ENCODE measurements at places on chromosomes 4 and X. TPM values are rescaled to one million over a fixed set of nuclear protein-coding genes. Genes with fewer than 3 reads are reported as not detected.

- peaks cover 62% of the 10 kb centered on the region for H3K27me3 ChIP-seq
- DNase-seq, result peak; percentile 16
- no peak within 1 kb of the TSS for H3K27ac ChIP-seq
- peak within 1 kb of the TSS; percentile 54 for H3K4me3 ChIP-seq
- no peaks in the 10 kb centered on the region for H3K4me1 ChIP-seq
- H3K36me3 ChIP-seq, result peaks cover 2% of the 10 kb centered on the region
Measured at GRCh38 chr4:76897536-76898384, at the start of gene SOWAHB. Gene SOWAHB, minus strand, starts transcription at chr4:76898144. Its CDS starts 295 bp downstream, at chr4:76897849.

Gene ARAP2
- 0.93 TPM for total RNA-seq

- no peak overlapping the region for H3K27ac ChIP-seq
- H3K4me1 ChIP-seq, result no peaks in the 10 kb centered on the region
- no peak overlapping the region for H3K4me3 ChIP-seq
- no peak for DNase-seq
Measured at GRCh38 chr4:170124406-170124805, 34.6 kb upstream of the AADAT start.

Gene RASSF6
- not detected for total RNA-seq

DNA sequence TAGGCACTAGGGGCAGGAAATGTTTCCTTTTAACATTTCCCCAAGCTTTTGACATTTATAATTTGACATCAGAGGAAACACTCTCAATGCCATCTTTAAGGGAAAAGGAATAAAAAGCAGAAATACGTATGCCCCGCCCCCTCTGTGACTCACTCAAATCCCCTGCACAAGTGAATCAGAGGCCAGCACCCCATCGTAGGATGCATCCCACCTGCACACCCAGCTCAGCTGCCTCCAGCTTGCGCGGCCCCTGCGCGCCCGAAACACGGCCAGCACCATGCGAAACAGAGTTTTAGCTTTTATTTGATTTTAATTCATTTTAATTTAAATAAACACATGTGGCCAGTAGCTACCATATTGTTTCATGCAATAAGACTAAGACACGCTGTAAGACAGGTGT, 29.5 kb downstream of the ABLIM2 start:
- no peaks in the 10 kb centered on the region for H3K36me3 ChIP-seq
- H3K27me3 ChIP-seq, result no peaks in the 10 kb centered on the region
- no peak overlapping the region for H3K27ac ChIP-seq
- no peak overlapping the region for H3K4me3 ChIP-seq
- H3K4me1 ChIP-seq, result peaks cover 15% of the 10 kb centered on the region

DNA sequence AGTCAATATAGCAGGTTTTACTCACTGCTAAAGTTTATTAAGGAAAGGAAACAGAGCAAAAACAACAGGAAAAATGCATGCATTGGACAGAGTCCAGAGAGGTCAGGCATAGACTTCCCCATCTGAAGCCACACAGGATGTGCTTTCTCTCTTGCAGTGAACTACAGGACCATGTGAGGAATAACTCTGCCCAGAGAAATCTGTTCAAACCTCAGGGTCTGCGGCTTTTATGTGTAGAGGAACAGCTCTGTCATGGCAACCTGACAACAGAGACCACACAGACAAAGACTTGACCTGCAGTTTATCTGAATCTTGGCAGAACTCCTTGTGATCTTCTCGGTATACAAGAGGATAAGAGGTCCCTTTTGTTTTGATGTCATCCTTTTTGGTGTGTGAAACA, 46.3 kb upstream of the LONRF3 start:
- no peak for DNase-seq
- H3K27ac ChIP-seq, result no peak overlapping the region
- H3K4me1 ChIP-seq, result no peaks in the 10 kb centered on the region
- no peak overlapping the region for H3K4me3 ChIP-seq

- H3K4me1 ChIP-seq, result peaks cover 7% of the 10 kb centered on the region
- H3K27ac ChIP-seq, result no peak overlapping the region
- peak overlapping the region; percentile 38 for H3K4me3 ChIP-seq
- peaks cover 13% of the 10 kb centered on the region for H3K27me3 ChIP-seq
Measured at GRCh38 chrX:1421433-1422134, 29.7 kb upstream of the SLC25A6 start.

GRCh38 chrX:41481264-41482109, 34.3 kb downstream of the NYX start:
- no peak for DNase-seq
- H3K27me3 ChIP-seq, result no peaks in the 10 kb centered on the region
- no peak overlapping the region for H3K27ac ChIP-seq
- H3K4me3 ChIP-seq, result no peak overlapping the region
- H3K4me1 ChIP-seq, result peaks cover 23% of the 10 kb centered on the region

Gene GAGE12F
- total RNA-seq, result not detected

- no peaks in the 10 kb centered on the region for H3K36me3 ChIP-seq
- DNase-seq, result no peak
- no peaks in the 10 kb centered on the region for H3K27me3 ChIP-seq
- H3K27ac ChIP-seq, result no peak overlapping the region
- no peaks in the 10 kb centered on the region for H3K4me1 ChIP-seq
Measured at GRCh38 chrX:11481035-11481434, 184.7 kb downstream of the ARHGAP6 start.

Gene CRLF2
- total RNA-seq, result not detected

Gene YIPF6
- 35.1 TPM for total RNA-seq

- H3K36me3 ChIP-seq, result no peaks in the 10 kb centered on the region
- H3K27me3 ChIP-seq, result no peaks in the 10 kb centered on the region
- H3K4me3 ChIP-seq, result no peak overlapping the region
- peaks cover 10% of the 10 kb centered on the region for H3K4me1 ChIP-seq
- no peak for DNase-seq
- no peak overlapping the region for H3K27ac ChIP-seq
Measured at GRCh38 chr4:15410750-15411149, 17.1 kb upstream of the C1QTNF7 start.

Gene TEX13B
- total RNA-seq, result not detected

GRCh38 chrX:47992095-47992380, 11.8 kb downstream of the ZNF182 start:
- H3K4me1 ChIP-seq, result no peaks in the 10 kb centered on the region
- H3K36me3 ChIP-seq, result peaks cover 60% of the 10 kb centered on the region
- H3K27ac ChIP-seq, result no peak overlapping the region
- H3K27me3 ChIP-seq, result no peaks in the 10 kb centered on the region
- no peak for DNase-seq

- H3K4me3 ChIP-seq, result no peak overlapping the region
- no peaks in the 10 kb centered on the region for H3K36me3 ChIP-seq
- H3K4me1 ChIP-seq, result no peaks in the 10 kb centered on the region
- no peaks in the 10 kb centered on the region for H3K27me3 ChIP-seq
- no peak for DNase-seq
- no peak overlapping the region for H3K27ac ChIP-seq
Measured at GRCh38 chr4:139214039-139214534, 37.1 kb upstream of the ELF2 start.

Gene GAGE2A
- not detected for total RNA-seq

GRCh38 chrX:38220024-38220414, 652 bp downstream of the SRPX start:
- H3K36me3 ChIP-seq, result no peaks in the 10 kb centered on the region
- H3K4me3 ChIP-seq, result peak overlapping the region; percentile 91
- no peak overlapping the region for H3K27ac ChIP-seq

GRCh38 chr4:104395168-104395614, 99.5 kb downstream of the CXXC4 start:
- no peak for DNase-seq
- H3K27ac ChIP-seq, result no peak overlapping the region
- H3K4me1 ChIP-seq, result peaks cover 18% of the 10 kb centered on the region
- no peaks in the 10 kb centered on the region for H3K36me3 ChIP-seq
- H3K4me3 ChIP-seq, result no peak overlapping the region
- H3K27me3 ChIP-seq, result no peaks in the 10 kb centered on the region

- no peaks in the 10 kb centered on the region for H3K27me3 ChIP-seq
- peak overlapping the region; percentile 87 for H3K4me3 ChIP-seq
- peak overlapping the region; percentile 29 for H3K27ac ChIP-seq
- no peaks in the 10 kb centered on the region for H3K36me3 ChIP-seq
- H3K4me1 ChIP-seq, result peaks cover 29% of the 10 kb centered on the region
Measured at GRCh38 chrX:9342561-9343051, 122.3 kb upstream of the TBL1X start.

Gene GIMD1
- total RNA-seq, result not detected

GRCh38 chrX:137033774-137034507, at the start of gene GPR101:
Gene GPR101, minus strand, starts transcription at chrX:137033995. Its CDS starts 2,321 bp downstream, at chrX:137031674.
- H3K36me3 ChIP-seq, result no peaks in the 10 kb centered on the region
- H3K27me3 ChIP-seq, result peaks cover 49% of the 10 kb centered on the region
- no peak within 1 kb of the TSS for H3K27ac ChIP-seq
- no peak for DNase-seq

DNA sequence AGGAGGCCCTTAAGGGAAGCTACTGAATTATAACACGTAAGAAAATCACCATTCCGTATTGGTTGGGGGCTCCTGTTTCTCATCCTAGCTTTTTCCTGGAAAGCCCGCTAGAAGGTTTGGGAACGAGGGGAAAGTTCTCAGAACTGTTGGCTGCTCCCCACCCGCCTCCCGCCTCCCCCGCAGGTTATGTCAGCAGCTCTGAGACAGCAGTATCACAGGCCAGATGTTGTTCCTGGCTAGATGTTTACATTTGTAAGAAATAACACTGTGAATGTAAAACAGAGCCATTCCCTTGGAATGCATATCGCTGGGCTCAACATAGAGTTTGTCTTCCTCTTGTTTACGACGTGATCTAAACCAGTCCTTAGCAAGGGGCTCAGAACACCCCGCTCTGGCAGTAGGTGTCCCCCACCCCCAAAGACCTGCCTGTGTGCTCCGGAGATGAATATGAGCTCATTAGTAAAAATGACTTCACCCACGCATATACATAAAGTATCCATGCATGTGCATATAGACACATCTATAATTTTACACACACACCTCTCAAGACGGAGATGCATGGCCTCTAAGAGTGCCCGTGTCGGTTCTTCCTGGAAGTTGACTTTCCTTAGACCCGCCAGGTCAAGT, 6.9 kb upstream of the MSANTD1 start:
- no peaks in the 10 kb centered on the region for H3K27me3 ChIP-seq
- H3K4me3 ChIP-seq, result no peak overlapping the region
- H3K27ac ChIP-seq, result no peak overlapping the region
- DNase-seq, result no peak

DNA sequence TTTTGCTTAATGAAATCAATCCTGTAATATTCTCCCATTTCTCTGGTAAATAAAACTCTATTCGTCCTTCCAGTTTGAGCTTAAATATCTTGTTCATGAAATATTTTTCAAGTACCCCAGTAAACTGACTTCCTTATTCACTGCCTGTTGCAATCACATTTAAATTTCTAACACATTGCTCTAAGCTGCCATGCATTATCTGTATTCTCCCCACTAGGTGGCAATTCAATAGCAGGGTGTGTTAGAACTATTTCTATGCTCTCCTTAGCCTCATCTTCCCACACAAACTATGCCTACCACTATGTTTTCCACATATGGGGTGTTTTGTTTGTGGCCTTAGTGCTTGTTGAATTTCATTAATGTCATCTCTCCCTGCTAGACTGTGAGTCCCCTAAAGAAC, 377.1 kb upstream of the HS3ST1 start:
- no peaks in the 10 kb centered on the region for H3K27me3 ChIP-seq
- peaks cover 6% of the 10 kb centered on the region for H3K4me1 ChIP-seq
- no peaks in the 10 kb centered on the region for H3K36me3 ChIP-seq
- DNase-seq, result no peak
- H3K27ac ChIP-seq, result no peak overlapping the region
- no peak overlapping the region for H3K4me3 ChIP-seq

- H3K27ac ChIP-seq, result no peak overlapping the region
- DNase-seq, result no peak
- no peaks in the 10 kb centered on the region for H3K27me3 ChIP-seq
- H3K4me3 ChIP-seq, result no peak overlapping the region
- H3K4me1 ChIP-seq, result peaks cover 26% of the 10 kb centered on the region
- peaks cover 19% of the 10 kb centered on the region for H3K36me3 ChIP-seq
Measured at GRCh38 chr4:113732967-113733527, 28.5 kb downstream of the CAMK2D start.

- H3K27me3 ChIP-seq, result no peaks in the 10 kb centered on the region
- H3K4me1 ChIP-seq, result peaks cover 29% of the 10 kb centered on the region
- H3K27ac ChIP-seq, result no peak overlapping the region
- DNase-seq, result no peak
- peaks cover 13% of the 10 kb centered on the region for H3K36me3 ChIP-seq
Measured at GRCh38 chrX:72396117-72396516, 90.4 kb upstream of the CITED1 start.

DNA sequence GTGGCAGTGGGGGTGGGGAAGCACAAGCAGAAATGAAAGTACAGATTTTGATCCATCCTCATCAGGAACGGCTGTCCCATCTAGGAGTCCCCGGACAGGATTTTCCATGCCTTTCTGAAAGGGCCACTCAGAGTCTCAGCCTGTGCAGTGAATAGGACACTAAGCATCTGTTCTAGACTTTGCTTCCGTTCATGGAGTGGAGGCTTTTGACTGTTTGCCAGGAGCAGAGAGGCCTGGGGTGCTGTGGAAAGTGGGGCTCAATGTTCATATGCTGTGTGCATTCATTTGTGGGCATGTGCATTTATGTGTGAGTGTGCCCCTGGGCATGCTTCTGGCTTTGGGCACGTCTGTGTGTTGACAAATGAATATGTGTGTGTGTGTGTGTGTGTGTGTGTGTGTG, 25.6 kb upstream of the MAMLD1 start:
- DNase-seq, result no peak
- H3K27me3 ChIP-seq, result no peaks in the 10 kb centered on the region
- no peak overlapping the region for H3K4me3 ChIP-seq
- H3K36me3 ChIP-seq, result no peaks in the 10 kb centered on the region
- H3K4me1 ChIP-seq, result no peaks in the 10 kb centered on the region

DNA sequence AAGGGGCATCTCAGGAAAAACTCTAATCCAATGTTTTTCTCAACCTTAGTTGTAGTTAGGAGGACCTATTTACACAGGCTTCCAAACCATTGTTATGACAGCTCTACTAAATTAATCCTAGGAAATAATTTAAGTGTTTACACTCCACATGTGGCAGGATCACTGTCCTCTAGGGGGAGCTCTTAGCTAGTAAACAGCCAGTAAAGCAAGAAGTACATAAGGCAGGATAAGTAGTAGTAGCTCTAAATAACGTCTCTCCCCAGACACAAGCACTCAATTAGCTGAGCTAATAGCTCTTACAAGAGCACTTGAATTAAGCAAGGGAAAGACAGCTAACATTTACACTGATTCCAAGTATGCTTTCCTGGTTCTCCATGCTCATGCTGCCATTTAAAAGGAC, 37.3 kb downstream of the NUDT11 start:
- no peaks in the 10 kb centered on the region for H3K36me3 ChIP-seq
- no peak overlapping the region for H3K4me3 ChIP-seq
- no peak overlapping the region for H3K27ac ChIP-seq

GRCh38 chr4:169626331-169627282, 6.2 kb downstream of the CLCN3 start:
- H3K4me3 ChIP-seq, result no peak overlapping the region
- peaks cover 21% of the 10 kb centered on the region for H3K4me1 ChIP-seq
- DNase-seq, result no peak
- H3K27ac ChIP-seq, result peak overlapping the region; percentile 9

DNA sequence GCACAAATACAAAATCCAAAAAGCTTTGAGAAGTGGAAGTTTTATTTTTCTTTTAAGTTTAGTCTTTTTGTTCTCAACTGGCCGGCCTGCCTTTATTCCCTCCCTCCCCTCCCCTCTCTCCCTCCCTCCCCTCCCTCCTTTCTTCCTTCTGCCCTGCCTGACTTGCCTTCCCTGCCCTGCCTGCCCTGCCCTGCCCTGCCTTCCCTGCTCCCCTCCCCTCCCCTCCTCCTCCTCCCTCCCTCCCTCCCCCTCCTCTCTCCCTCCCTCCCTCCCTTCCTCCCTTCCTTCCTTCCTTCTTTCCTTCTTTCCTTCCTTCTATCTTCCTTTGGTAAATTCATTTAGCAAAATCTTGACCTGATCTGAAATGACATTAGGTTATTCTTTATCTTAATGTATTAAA, 69.8 kb upstream of the LIMCH1 start:
- H3K36me3 ChIP-seq, result no peaks in the 10 kb centered on the region
- no peak for DNase-seq
- H3K27ac ChIP-seq, result no peak overlapping the region
- H3K4me3 ChIP-seq, result no peak overlapping the region
